ENCODE measurements at places on chromosomes 7 and 10.

GRCh38 chr7:20030417-20030816 is 186.8 kb downstream of the MACC1 start:
- no peak for DNase-seq

DNA sequence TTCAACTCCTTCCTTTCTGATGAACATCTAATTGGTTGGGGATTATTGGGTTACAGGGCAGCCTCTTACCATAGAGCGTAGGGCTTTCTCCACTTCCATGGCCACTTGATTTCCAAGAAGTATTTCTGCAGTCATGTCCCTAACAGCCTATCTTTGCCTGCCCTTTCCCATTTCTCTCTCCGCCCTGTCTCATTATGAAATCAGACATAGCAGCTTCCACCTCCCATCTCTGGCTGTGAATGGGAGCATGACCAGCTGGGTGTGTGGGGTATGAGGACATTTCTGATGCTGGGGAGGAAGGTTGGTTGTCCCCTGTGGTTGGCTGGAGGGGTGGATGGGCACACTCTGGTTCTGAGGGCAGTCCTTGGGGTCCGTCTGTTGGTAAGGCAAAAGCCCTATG is 41.2 kb downstream of the ADCYAP1R1 start:
- DNase-seq = no peak

GRCh38 chr7:133255486-133255885 is 2.6 kb downstream of the EXOC4 start:
- DNase-seq = no peak

DNA sequence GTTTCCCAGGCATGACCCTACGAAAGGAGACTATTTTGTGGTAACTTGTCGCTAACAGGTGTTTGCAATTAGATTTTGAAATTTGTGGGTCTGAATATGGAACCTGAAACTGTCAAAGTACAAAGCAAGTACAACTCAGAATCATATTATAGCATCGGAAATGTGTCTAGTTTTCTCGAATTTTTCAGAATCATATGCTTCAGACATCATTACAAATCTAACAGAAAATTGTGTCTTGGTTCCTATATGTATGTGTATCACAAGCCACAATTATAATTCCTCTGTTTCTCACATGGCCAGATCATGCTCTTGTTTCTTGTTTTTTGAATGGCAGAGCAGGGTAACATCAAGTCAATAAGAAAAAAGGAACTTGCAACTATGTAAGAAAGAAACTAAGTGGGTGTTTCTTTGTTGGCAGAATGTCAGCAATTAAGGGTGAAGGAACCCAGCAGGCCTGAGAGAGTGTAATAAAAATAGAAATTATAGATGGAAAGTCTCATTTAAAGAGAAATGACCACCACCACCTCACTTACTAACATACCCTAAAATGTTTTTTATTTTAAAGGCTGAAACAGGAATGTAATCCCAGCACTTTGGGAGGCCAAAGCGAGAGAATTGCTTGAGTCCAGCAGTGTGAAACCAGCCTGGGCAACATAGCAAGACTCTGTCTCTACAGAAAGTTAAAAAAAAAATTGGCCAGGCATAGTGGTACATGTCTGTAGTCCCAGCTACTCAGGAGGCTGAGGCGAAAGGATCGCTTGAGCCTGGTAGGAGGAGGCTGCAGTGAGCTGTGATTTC is 51.3 kb downstream of the PRTFDC1 start:
- no peak for DNase-seq

DNA sequence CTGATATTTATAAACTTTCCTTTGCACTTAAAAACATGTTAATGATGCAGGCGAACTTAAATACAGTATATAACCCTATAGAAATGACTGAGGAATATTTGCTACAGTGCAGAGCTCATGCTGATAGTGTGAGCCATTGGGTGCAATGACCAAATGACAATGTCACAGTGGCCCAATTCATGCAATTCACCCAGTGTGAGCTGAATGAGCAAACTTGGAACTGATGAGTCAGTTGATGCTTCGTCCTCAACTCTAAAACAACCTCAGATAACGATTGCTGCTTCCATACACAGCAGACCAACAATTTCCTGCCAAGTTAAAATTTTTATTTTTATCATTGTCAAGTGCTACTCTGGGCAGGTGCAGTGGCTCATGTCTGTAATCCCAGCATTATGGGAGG is 12.1 kb upstream of the ZC3HAV1L start:
- DNase-seq = no peak

DNA sequence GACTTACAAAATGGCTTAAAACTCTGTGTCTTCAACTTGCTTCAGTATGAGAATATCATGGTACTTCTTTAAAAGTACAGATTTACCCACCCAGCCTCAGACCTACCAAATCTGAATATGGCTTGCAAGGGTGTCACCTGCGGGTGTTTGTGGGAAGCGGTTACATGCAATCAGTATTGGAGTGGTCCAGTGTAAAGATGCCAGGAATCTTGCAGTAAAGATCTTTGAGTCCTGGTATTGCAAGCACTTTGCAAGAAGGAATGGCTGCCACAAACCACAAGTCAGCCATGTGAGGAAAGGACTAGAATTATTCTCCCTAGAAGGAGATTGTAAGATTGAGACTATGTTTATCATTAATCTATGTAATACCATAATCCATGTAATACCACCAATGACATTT is 115.1 kb downstream of the PON1 start:
- no peak for DNase-seq

DNA sequence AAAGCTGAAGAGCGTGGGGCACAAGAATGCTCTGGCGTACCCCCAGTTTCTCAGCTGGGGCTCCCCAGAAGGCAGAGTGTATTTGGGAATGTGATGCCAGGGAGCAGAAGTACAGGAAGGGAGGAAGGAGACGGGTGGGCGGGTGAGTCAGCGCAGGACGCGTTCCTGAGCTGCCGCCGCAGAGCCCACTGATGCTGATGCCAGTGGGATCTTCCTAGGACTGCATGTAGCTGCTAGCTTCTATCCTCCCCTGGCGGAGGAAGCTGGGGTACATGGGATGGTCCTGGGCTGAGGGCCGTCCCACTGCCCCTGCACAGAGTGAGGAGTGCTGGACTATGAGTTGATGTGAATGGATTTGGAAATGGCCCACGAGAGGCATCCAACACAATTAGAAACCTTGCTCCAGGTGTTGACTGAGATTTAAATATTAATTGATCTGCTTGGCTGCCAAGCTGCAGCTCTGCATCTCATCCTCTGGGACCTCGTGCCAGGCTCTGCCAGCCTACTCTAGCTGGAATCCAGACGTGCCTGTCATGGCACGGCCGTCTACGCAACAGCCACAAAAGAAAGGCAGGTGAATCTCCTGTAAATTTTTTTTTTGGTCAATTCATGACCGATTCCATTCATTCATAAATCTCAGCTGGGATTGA is 66.2 kb upstream of the RHEB start:
- no peak for DNase-seq

- DNase-seq = no peak
Measured at GRCh38 chr7:46315891-46316290, 394.8 kb upstream of the IGFBP3 start.

DNA sequence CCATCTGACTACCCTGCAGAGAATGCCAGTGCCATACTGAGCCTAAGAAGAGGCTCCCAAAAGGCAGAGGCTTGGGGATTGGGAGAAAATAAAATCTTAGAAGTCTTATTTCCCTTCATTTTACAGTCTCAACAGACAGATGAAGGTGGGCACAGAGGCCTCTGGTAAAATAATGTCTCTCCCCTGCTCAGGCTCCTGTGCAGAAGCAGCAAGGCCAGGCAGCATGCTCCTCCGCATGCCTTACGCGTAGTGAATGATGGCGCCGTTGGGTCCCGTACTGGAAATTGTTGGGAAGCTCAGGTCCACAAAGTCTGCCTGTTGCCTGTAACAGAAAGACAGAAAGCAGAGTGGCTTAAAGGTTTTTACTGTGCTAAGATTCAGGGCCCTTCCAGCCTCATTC is 45.8 kb downstream of the XPNPEP1 start:
- no peak for DNase-seq

GRCh38 chr10:127092916-127093315 is 103.5 kb downstream of the INSYN2A start:
- DNase-seq = no peak

DNA sequence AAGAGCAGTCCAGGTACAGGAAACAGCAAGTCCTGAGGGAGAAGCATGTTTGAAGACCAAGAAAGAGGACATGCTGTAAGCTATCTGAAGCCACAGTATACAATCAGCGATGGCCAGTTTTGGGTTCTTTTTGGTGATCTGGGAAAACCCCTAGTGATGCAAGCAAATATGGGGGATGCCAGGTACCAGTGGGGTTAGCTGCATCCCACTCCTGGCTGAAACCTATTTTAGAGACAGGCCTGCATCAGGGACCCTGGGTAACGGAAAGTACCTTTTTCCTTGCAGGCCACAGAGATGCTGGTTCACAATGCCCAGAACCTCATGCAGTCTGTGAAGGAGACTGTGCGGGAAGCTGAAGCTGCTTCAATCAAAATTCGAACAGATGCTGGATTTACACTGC is 32.9 kb downstream of the AP3M1 start:
- peak; percentile 19 for DNase-seq

GRCh38 chr10:7133278-7133677 is 277.6 kb downstream of the SFMBT2 start:
- DNase-seq = no peak

GRCh38 chr10:123884907-123885381 is 6.7 kb downstream of the CPXM2 start:
- no peak for DNase-seq

GRCh38 chr7:150340875-150341262 is 560 bp downstream of the RARRES2 start:
- DNase-seq = no peak

- DNase-seq = no peak
Measured at GRCh38 chr10:21445163-21445562, 80.3 kb downstream of the SKIDA1 start.

- DNase-seq = no peak
Measured at GRCh38 chr7:43636093-43636492, 53.2 kb downstream of the STK17A start.

DNA sequence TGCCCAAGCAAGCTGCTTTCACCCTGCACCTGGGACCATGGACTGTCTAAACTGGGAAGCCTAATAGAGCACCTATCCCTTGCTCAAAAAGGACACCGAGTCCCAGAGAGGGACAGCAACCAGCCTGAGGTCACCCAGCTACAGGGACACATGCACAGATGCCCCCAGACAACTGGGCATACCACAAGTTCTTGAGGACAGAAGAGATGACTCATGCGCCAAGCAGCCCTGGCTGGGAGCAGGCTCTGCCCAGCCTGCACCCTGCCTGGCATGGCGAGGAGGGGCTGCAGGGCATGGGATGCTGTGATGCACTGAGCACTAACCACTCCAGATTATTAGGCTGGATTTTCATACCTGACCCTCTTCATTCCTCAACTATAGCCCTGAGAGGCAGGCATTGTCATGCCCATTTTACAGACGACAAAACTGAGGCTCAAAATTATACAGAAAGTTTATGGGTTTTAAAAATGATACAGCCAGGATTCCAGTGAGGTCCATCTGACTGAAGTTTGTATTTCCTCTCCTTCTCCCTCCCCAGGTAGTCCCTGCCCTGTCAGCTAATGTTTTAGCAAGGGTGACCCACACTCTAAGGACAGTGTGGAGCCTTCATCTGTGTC is 289.3 kb upstream of the ZMIZ1 start:
- DNase-seq = no peak

GRCh38 chr7:27107391-27108381 is 5.2 kb upstream of the HOXA2 start:
- DNase-seq = no peak

- no peak for DNase-seq
Measured at GRCh38 chr10:89295597-89295996, 6.2 kb upstream of the IFIT2 start.

GRCh38 chr7:18808026-18808425 is 309.4 kb downstream of the TWIST1 start:
- no peak for DNase-seq

DNA sequence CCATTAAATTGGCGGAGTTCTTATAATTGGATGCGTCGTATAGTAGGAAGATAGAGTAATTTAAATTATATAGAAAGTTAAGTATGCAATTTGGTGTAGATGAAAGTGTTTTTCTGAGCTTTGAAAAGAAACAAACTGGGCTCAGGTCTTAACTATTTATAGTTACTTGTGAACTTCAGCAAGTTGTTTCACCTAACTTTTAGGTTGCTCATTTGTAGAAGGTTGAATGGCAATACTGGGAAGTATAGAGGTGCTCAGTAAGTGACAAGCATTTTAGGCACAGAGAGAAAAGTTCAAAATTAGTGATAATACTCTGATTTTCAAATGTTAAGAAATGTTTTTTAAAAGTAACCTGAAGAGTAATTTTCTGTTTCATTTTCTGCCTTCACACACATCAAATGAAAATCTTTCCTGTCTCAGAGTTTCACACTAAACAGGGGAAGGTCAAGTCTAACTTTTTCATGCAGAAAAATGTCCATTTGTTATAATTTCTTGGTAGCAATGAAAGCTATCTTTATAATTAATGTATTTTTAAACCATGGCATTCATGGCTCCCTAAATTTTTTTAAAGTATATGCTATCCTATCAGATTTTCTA is 146.5 kb downstream of the PHF14 start:
- DNase-seq = no peak

- no peak for DNase-seq
Measured at GRCh38 chr7:144780071-144780608, 55.7 kb downstream of the TPK1 start.

DNA sequence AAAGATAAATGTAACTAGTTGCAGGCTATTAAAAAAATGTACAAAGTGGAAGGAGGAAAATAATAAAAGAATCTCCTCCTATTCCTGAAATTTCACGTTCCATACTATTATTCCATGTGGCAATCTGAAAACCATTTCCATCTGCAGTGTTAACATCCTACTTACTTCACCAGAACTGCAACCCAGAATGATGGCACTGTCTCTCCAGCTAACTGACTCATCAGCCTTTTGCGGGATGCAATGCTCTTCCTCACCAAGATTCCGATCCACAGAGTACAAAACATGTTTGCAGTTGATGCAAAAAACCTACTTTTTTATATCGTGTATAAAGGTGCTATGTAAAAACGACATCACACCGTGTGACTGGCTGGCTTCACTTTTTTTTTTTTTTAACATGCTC is 50.8 kb downstream of the ESYT2 start:
- no peak for DNase-seq

GRCh38 chr7:29189743-29190201 is 4.8 kb upstream of the CHN2 start:
- peak; percentile 42 for DNase-seq

DNA sequence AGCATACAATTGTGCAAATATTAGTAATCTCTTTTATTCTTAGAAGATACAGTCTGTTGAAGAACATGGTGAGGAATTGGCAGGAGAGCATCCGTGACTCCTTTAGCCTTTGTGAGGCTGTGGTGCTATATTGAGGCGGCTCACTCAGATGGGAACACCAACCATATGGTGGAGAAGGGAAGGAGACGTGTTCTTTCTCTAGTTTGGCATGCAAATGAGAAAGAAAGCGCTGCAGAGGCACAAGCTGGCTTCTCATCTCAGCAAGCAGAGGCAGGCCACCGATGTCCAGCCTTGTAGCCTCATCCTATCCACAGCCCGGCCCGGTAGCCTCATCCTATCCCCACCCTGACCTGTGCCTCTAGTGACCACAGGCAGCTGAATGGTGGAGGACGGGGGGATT is 288.3 kb downstream of the CAMK1D start:
- no peak for DNase-seq

Data from CD4-positive, alpha-beta T cell (primary cell).